ENCODE measurements at places on chromosomes 7 and 10. TPM values are rescaled to one million over a fixed set of nuclear protein-coding genes. Genes with fewer than 3 reads are reported as not detected.

The EXOC4 gene
- 107 TPM for total RNA-seq

The TUBAL3 gene
- 0.19 TPM for total RNA-seq

The RSPH10B2 gene
- total RNA-seq: 0.45 TPM

The PAX4 gene
- total RNA-seq: not detected

The GHRHR gene
- total RNA-seq: not detected

The RPEL1 gene
- total RNA-seq: not detected

The CPA2 gene
- total RNA-seq: not detected

The IGFBP3 gene
- 1.7 TPM for total RNA-seq

The INMT gene
- not detected for total RNA-seq

The ANKRD61 gene
- not detected for total RNA-seq

The ASB10 gene
- not detected for total RNA-seq

The TWIST1 gene
- total RNA-seq: not detected

The GNGT1 gene
- not detected for total RNA-seq

The NXPH1 gene
- total RNA-seq: not detected

The CH25H gene
- not detected for total RNA-seq

The KNDC1 gene
- total RNA-seq: 0.05 TPM

The ANKRD2 gene
- total RNA-seq: not detected

The FAM171A1 gene
- 0.47 TPM for total RNA-seq

The ANKRD16 gene
- total RNA-seq: 4.1 TPM

The RAMP3 gene
- not detected for total RNA-seq

The SORCS1 gene
- not detected for total RNA-seq

The TPST1 gene
- total RNA-seq: 4.6 TPM

The PTPRE gene
- 147 TPM for total RNA-seq

The PTN gene
- not detected for total RNA-seq

The HTR5A gene
- total RNA-seq: not detected

The SPDYE11 gene
- not detected for total RNA-seq

The ITGA8 gene
- total RNA-seq: not detected

The HTR7 gene
- 0.62 TPM for total RNA-seq
